Activated naive CD8-positive, alpha-beta T cell treated with anti-CD3 and anti-CD28 coated beads, Interleukin-2, amount 10 ng/mL, durations not matched to agents 7 days and 5 days (primary cell): ENCODE measurements at places on chromosomes 11 and 22. TPM values are rescaled to one million over a fixed set of nuclear protein-coding genes. Genes with fewer than 3 reads are reported as not detected.

Gene CRYBB2
- not detected for total RNA-seq

- no peak overlapping the region for H3K27ac ChIP-seq
- peaks cover 74% of the 10 kb centered on the region for H3K4me1 ChIP-seq
- H3K27me3 ChIP-seq, result no peaks in the 10 kb centered on the region
- no peak overlapping the region for H3K4me3 ChIP-seq
- H3K36me3 ChIP-seq, result peaks cover 15% of the 10 kb centered on the region
- no peak for DNase-seq
These were observed 89.2 kb upstream of the CRTAM start for GRCh38 chr11:122749005-122749687.

GRCh38 chr11:86148345-86148747 is 79.5 kb upstream of the PICALM start:
- DNase-seq, result no peak
- no peak overlapping the region for H3K4me3 ChIP-seq
- peaks cover 38% of the 10 kb centered on the region for H3K4me1 ChIP-seq
- H3K36me3 ChIP-seq, result peaks cover 6% of the 10 kb centered on the region
- H3K27me3 ChIP-seq, result peaks cover 3% of the 10 kb centered on the region
- no peak overlapping the region for H3K27ac ChIP-seq

- no peaks in the 10 kb centered on the region for H3K4me1 ChIP-seq
- peaks cover 2% of the 10 kb centered on the region for H3K27me3 ChIP-seq
- H3K36me3 ChIP-seq, result no peaks in the 10 kb centered on the region
- no peak overlapping the region for H3K4me3 ChIP-seq
These were observed 86.7 kb upstream of the IZUMO1R start for GRCh38 chr11:94217705-94218104.

GRCh38 chr11:28072321-28072720 is 35.6 kb downstream of the KIF18A start:
- no peak overlapping the region for H3K27ac ChIP-seq
- H3K4me1 ChIP-seq, result no peaks in the 10 kb centered on the region
- DNase-seq, result no peak
- no peak overlapping the region for H3K4me3 ChIP-seq
- H3K36me3 ChIP-seq, result peaks cover 28% of the 10 kb centered on the region

GRCh38 chr11:76153571-76153923 is 52.8 kb downstream of the WNT11 start:
- H3K4me1 ChIP-seq, result peaks cover 21% of the 10 kb centered on the region
- DNase-seq, result peak; percentile 25
- peak overlapping the region; percentile 74 for H3K4me3 ChIP-seq
- no peaks in the 10 kb centered on the region for H3K36me3 ChIP-seq
- H3K27me3 ChIP-seq, result peaks cover 10% of the 10 kb centered on the region

Gene FGF4
- not detected for total RNA-seq

DNA sequence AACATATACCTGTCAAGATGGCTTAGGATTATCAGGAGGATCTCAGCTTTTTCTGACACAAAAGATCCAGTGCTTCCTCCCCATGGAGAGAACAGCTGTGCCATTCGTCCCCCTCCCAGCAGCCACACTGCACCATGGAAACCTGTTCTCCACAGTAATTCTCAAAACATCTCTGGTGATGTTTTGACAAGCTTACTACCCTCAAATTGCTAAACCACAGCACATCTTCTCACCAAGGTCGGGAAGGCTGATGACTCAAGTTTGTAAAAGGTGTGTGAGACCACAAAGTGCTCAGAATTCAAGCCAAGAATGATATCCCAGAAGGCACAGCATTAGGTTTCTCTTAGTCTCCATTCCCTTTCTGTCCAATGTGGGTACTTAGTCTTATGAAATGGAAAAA is 3.9 kb upstream of the RAB38 start:
- peaks cover 2% of the 10 kb centered on the region for H3K36me3 ChIP-seq
- no peak for DNase-seq
- H3K27ac ChIP-seq, result peak overlapping the region; percentile 75
- peak overlapping the region; percentile 41 for H3K4me3 ChIP-seq
- peaks cover 40% of the 10 kb centered on the region for H3K4me1 ChIP-seq
- peaks cover 16% of the 10 kb centered on the region for H3K27me3 ChIP-seq

Gene HEPHL1
- not detected for total RNA-seq

- H3K4me1 ChIP-seq, result peaks cover 3% of the 10 kb centered on the region
- DNase-seq, result no peak
- no peak overlapping the region for H3K4me3 ChIP-seq
- H3K27me3 ChIP-seq, result no peaks in the 10 kb centered on the region
- H3K36me3 ChIP-seq, result peaks cover 6% of the 10 kb centered on the region
These were observed 97.6 kb upstream of the BID start for GRCh38 chr22:17871726-17872458.

Gene CNIH2
- total RNA-seq, result 2.7 TPM

Gene IGSF9B
- total RNA-seq, result 91.8 TPM

GRCh38 chr22:23187211-23187610 is 6.9 kb downstream of the BCR start:
- no peak for DNase-seq
- peaks cover 11% of the 10 kb centered on the region for H3K36me3 ChIP-seq
- H3K27ac ChIP-seq, result no peak overlapping the region
- H3K4me1 ChIP-seq, result peaks cover 20% of the 10 kb centered on the region

GRCh38 chr11:120129570-120129969 is 8.3 kb downstream of the TRIM29 start:
- H3K36me3 ChIP-seq, result no peaks in the 10 kb centered on the region
- no peak overlapping the region for H3K4me3 ChIP-seq
- no peaks in the 10 kb centered on the region for H3K27me3 ChIP-seq
- no peaks in the 10 kb centered on the region for H3K4me1 ChIP-seq

Gene TRIM66
- total RNA-seq, result 35.3 TPM

- H3K27me3 ChIP-seq, result peaks cover 2% of the 10 kb centered on the region
- H3K36me3 ChIP-seq, result no peaks in the 10 kb centered on the region
- no peak for DNase-seq
- H3K4me3 ChIP-seq, result no peak overlapping the region
These were observed 164.6 kb downstream of the MN1 start for GRCh38 chr22:27636716-27637508.

Gene NPTXR
- 5.9 TPM for total RNA-seq

Gene CD3D
- 433 TPM for total RNA-seq
